Hepatocyte (in vitro differentiated cells): ENCODE measurements at places on chromosomes 1 and 21. TPM values are rescaled to one million over a fixed set of nuclear protein-coding genes. Genes with fewer than 3 reads are reported as not detected.
A peak's percentile ranks its signal among the peaks of the same experiment; 100 is the strongest.

DNA sequence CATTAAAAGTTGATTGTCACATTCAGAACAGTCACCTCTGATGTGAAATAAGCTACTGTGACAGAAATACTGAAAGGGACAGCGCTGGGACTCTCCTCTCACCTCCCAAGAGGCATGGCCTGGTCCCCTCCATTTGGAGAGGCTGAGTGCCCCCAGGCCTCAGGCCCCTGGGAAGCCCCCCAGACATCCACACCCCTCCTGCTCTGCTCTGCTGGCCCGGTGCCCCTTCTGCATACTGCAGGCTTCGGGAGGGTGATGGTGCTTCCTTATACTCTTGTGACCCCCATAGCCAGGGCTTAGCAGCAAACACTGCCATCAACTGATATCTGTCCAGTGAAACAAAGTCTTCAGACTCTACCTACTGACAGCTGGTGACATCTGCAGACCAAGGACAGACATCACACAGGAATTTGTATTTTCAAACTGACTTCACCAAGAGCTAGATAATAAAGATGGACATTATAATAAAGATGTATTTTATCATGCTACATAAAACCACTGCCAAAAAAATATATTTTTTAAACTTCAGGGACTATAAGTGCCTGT, 36.9 kb downstream of the C2CD2 start:
- no peaks in the 10 kb centered on the region for H3K36me3 ChIP-seq
- no peak overlapping the region for H3K27ac ChIP-seq
- DNase-seq, result no peak
- no peaks in the 10 kb centered on the region for H3K4me1 ChIP-seq
- no peaks in the 10 kb centered on the region for H3K27me3 ChIP-seq
- no peak overlapping the region for H3K4me3 ChIP-seq

ZSWIM5 gene
- total RNA-seq, result 4.0 and 4.1 TPM in 2 replicates

- no peak overlapping the region for H3K4me3 ChIP-seq
- peaks cover 10% of the 10 kb centered on the region for H3K27me3 ChIP-seq
- no peak for DNase-seq
- H3K4me1 ChIP-seq, result no peaks in the 10 kb centered on the region
Observed at GRCh38 chr1:176539018-176539417, 76.0 kb downstream of the PAPPA2 start.

DNA sequence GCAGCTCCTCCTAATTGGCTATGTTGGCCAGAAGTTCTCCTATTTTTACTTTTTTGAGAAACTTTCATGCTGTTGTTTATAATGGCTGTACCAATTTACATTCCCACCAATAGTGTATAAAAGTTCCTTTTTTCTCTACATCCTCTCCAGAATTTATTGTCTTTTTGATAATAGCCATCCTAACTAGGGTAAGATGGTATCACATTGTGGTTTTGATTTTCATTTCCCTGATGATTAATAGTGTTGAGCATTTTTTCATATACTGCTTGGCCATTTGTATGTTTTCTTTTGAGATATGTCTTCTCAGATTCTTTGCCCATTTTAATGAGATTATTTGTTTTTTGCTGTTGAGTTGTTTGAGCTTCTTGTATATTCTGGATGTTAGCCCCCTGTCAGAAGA, 46.8 kb downstream of the NTMT2 start:
- no peak overlapping the region for H3K27ac ChIP-seq
- no peak overlapping the region for H3K4me3 ChIP-seq
- DNase-seq, result no peak
- no peaks in the 10 kb centered on the region for H3K27me3 ChIP-seq

NPHS2 gene
- not detected in 2 replicates for total RNA-seq

FAM78B gene
- not detected in 2 replicates for total RNA-seq

- peak; percentile 30 for DNase-seq
- no peak overlapping the region for H3K4me3 ChIP-seq
- peak overlapping the region; percentile 71 for H3K27ac ChIP-seq
- no peaks in the 10 kb centered on the region for H3K36me3 ChIP-seq
Observed at GRCh38 chr1:42370876-42371549, 9.6 kb upstream of the RIMKLA start.

IGSF3 gene
- total RNA-seq, result 27.2 and 34.0 TPM in 2 replicates

PODN gene
- total RNA-seq, result 2.1 and 3.9 TPM in 2 replicates

GRCh38 chr1:169112241-169112640, 5.8 kb downstream of the ATP1B1 start:
- peaks cover 43% of the 10 kb centered on the region for H3K4me1 ChIP-seq
- peak overlapping the region; percentile 95 for H3K27ac ChIP-seq
- H3K36me3 ChIP-seq, result peaks cover 4% of the 10 kb centered on the region
- no peak overlapping the region for H3K4me3 ChIP-seq

DNA sequence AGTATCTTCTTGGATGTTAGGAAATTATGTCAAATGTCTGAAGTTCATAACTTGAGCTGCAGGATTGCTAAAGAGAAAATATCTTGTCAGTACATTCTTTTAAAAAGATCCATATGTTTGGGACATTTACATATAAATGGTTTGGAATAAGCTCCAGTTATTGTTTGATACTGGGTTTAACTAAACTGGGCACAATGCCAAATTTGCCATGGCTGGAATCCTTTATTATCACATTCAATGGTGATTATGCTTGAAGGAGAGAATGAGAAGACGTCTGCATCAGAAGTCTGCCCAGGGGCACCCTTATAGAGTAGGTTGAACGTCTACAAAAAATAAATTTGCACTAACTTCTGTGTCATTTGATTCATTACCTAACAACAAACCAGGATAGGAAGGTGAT, 652.5 kb downstream of the AMY1C start:
- H3K27me3 ChIP-seq, result no peaks in the 10 kb centered on the region
- H3K36me3 ChIP-seq, result no peaks in the 10 kb centered on the region
- H3K4me1 ChIP-seq, result no peaks in the 10 kb centered on the region
- H3K4me3 ChIP-seq, result no peak overlapping the region
- H3K27ac ChIP-seq, result no peak overlapping the region
- no peak for DNase-seq

RAP1GAP gene
- 12.0 and 12.3 TPM in 2 replicates for total RNA-seq

GRCh38 chr1:107871687-107872395, 93.1 kb downstream of the VAV3 start:
- H3K36me3 ChIP-seq, result no peaks in the 10 kb centered on the region
- H3K4me3 ChIP-seq, result no peak overlapping the region
- H3K4me1 ChIP-seq, result no peaks in the 10 kb centered on the region
- H3K27ac ChIP-seq, result no peak overlapping the region

- no peaks in the 10 kb centered on the region for H3K36me3 ChIP-seq
- H3K4me1 ChIP-seq, result peaks cover 24% of the 10 kb centered on the region
- H3K27ac ChIP-seq, result peak overlapping the region; percentile 95
- DNase-seq, result peak; percentile 71
- no peak overlapping the region for H3K4me3 ChIP-seq
Observed at GRCh38 chr1:85612704-85613361, 32.3 kb downstream of the CCN1 start.

GRCh38 chr1:200923601-200924000, 28.9 kb downstream of the INAVA start:
- H3K4me3 ChIP-seq, result no peak overlapping the region
- H3K27ac ChIP-seq, result no peak overlapping the region
- H3K27me3 ChIP-seq, result no peaks in the 10 kb centered on the region
- H3K36me3 ChIP-seq, result no peaks in the 10 kb centered on the region

ANGPTL1 gene
- total RNA-seq, result 63.6 and 68.8 TPM in 2 replicates

FCRL4 gene
- not detected in 2 replicates for total RNA-seq

DNA sequence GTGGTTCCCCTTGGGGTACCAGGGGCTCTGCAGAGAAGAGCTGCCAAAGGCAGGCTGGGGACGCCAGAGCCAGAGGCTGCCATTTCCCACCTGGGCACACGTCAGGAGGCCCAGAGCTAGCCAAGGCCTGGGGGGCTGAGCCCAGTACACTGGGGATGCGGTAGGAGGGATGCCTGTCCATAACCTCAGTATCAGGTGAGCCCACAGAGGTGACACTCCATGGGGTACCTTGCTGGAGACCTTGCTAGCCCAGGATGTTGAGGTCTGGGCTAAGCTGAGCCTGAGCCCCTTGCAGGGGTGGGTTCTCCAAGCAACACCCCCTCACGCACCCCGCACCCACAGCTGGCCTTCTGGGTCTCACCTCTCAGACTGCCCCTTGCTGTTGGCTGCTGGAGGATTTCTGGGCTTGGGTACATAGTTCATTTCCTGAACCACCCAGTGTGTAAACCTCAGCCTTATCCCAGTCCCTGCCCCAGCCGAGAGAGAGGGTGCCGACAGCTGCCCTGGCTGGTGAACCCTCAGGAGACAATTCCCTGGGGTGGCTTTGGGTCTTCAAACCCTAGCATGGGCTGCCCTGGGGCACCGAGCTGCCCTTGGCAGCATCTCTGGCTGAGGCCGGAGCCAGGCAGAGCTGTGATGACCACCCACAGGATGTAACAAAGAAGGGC, 92.5 kb upstream of the VAMP3 start:
- H3K36me3 ChIP-seq, result no peaks in the 10 kb centered on the region
- H3K27ac ChIP-seq, result no peak overlapping the region
- H3K4me1 ChIP-seq, result peaks cover 21% of the 10 kb centered on the region
- H3K4me3 ChIP-seq, result no peak overlapping the region
- H3K27me3 ChIP-seq, result no peaks in the 10 kb centered on the region
- peak; percentile 38 for DNase-seq

DNA sequence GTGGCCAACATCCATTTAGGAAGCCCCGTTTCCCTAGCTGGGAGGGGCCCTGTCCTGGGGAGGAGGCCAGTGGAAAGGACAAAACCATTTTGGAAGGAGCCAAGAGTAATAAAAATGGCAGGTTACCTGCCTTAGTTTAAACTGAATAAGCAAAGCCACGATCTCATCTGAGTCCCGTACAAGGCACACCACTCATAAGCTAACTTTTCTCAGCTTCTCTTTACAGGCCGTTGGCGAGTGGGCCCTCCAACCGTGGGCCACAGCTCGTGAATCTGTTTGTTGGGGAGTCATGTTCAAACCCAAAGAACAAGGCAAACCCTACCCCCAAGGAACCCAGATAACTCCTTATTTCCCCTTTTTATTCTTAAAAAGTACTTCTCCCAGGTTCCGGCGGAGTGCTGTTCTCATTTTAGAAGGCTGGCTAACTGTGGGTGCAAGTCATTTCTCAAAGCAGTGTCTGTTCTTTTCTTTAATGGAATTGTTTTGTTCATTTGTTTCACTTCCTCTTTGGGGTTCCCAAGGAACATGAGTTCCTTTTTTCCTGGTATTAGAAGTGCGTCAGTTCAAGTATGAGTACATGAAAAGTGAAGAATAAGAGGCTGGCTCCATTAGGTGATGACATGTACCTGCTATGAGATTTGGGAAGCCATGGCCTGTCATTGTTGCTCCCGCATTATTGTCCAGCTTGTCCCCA, 89.0 kb downstream of the PSMG1 start:
- no peak overlapping the region for H3K4me3 ChIP-seq
- no peak for DNase-seq
- H3K27me3 ChIP-seq, result no peaks in the 10 kb centered on the region

- H3K27ac ChIP-seq, result peak overlapping the region; percentile 33
- no peaks in the 10 kb centered on the region for H3K36me3 ChIP-seq
- no peaks in the 10 kb centered on the region for H3K27me3 ChIP-seq
- peak; percentile 73 for DNase-seq
Observed at GRCh38 chr1:70504821-70505193, 93.7 kb downstream of the CTH start.

DNA sequence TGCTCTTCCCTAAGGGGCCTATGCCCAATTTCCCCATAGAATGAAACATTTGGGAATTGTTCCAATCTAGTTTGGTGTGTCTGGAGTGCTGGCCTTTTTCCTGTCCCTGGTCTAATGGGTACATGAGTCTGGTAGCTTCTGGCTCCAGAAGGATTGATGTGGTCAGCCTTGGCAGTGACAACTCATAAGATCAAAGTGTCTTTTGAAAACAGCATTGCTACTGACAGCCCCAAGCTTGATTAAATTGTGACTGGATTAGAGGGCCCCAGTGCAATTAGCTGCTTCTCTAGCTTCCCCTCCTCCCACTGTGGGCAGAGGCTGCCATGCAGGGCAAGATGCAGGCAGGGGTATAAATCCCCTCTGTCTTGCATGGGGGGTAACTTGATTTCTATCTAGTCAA, 130.9 kb downstream of the UCK2 start:
- H3K4me1 ChIP-seq, result no peaks in the 10 kb centered on the region
- no peak overlapping the region for H3K4me3 ChIP-seq
- no peak overlapping the region for H3K27ac ChIP-seq
- no peak for DNase-seq
- H3K27me3 ChIP-seq, result peaks cover 3% of the 10 kb centered on the region
- H3K36me3 ChIP-seq, result no peaks in the 10 kb centered on the region

DNA sequence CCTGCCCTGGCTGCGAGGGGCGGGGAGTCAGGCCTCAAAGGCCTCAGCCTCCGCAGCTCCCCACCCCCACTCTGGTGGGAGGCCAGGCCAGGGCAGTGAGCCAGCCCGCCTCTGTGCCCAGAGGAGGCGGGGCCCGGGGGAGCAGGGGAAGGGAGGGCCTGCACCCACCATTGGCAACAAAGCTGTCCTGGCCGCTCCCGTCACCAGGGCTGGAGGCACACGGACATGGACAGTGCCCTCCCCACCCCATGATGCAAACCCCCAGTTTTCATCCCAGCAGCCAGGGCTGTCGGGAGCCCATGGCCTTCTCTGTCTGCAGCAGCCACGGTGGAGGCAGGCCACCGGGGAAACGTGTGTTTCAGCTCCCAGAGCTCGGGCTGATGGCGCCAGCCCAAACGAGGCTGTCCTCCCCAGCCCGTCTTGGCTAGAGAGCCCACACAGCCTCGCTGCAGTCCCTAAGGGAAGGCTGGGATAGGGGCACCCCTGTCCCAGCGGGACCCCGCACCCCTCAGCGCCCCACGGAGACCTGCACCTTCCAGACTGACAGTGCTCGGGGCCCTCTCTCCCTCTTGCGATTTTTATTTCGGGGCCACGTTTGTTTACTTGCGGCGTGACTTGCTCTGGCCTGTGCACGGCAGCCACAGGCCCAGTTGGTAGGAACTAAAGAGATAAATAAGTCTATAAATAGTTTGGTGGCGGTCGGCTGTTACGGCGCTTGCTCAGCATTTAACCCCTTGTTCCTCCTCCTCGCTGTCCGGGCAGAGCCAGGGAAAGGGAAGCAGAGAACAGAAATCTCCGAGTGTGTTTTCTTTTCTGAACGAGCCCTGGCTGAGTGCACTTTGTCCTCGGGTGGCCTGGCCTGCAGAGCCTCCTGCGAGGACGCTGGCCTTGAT, 101.8 kb downstream of the PRDM16 start:
- peaks cover 23% of the 10 kb centered on the region for H3K4me1 ChIP-seq
- H3K27ac ChIP-seq, result peak overlapping the region; percentile 92

DNA sequence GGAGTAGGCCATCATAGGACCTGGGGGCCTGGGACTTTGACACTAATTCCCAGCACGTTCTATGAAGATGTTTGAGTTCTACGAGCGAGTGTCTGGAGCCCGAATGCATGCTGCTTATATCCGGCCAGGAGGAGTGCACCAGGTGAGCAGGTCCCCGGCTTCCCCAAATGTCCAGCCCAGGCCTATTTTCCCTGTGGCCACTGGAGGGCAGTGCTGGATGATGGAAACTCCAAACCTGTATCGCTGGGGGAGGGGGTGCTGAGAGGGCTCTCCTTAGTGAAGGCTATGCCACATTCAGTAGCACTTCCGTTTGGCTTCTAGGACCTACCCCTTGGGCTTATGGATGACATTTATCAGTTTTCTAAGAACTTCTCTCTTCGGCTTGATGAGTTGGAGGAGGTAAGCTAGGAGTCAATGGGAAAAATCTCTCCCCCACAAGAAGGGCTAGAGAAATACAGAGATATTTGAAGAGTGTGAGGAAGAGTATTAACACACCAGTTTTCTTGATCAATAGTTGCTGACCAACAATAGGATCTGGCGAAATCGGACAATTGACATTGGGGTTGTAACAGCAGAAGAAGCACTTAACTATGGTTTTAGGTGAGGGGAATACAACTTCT, 5.2 kb upstream of the FCER1G start:
- peak; percentile 92 for DNase-seq
- H3K4me1 ChIP-seq, result peaks cover 4% of the 10 kb centered on the region
- H3K4me3 ChIP-seq, result no peak overlapping the region

MEX3A gene
- 11.0 and 12.0 TPM in 2 replicates for total RNA-seq

SPRR2D gene
- total RNA-seq, result not detected in 2 replicates

GRCh38 chr1:232635778-232636356, 5.9 kb upstream of the SIPA1L2 start:
- no peak overlapping the region for H3K27ac ChIP-seq
- H3K4me3 ChIP-seq, result no peak overlapping the region
- H3K4me1 ChIP-seq, result peaks cover 12% of the 10 kb centered on the region
- no peaks in the 10 kb centered on the region for H3K27me3 ChIP-seq
